ENCODE measurements at places on chromosomes 11 and 22.

GRCh38 chr11:117792241-117792640 lies 4.8 kb downstream of the DSCAML1 start:
- DNase-seq: no peak
- no peaks in the 10 kb centered on the region for H3K4me1 ChIP-seq
- no peak overlapping the region for H3K27ac ChIP-seq
- peaks cover 13% of the 10 kb centered on the region for H3K27me3 ChIP-seq
- no peaks in the 10 kb centered on the region for H3K36me3 ChIP-seq
- no peak overlapping the region for H3K4me3 ChIP-seq

DNA sequence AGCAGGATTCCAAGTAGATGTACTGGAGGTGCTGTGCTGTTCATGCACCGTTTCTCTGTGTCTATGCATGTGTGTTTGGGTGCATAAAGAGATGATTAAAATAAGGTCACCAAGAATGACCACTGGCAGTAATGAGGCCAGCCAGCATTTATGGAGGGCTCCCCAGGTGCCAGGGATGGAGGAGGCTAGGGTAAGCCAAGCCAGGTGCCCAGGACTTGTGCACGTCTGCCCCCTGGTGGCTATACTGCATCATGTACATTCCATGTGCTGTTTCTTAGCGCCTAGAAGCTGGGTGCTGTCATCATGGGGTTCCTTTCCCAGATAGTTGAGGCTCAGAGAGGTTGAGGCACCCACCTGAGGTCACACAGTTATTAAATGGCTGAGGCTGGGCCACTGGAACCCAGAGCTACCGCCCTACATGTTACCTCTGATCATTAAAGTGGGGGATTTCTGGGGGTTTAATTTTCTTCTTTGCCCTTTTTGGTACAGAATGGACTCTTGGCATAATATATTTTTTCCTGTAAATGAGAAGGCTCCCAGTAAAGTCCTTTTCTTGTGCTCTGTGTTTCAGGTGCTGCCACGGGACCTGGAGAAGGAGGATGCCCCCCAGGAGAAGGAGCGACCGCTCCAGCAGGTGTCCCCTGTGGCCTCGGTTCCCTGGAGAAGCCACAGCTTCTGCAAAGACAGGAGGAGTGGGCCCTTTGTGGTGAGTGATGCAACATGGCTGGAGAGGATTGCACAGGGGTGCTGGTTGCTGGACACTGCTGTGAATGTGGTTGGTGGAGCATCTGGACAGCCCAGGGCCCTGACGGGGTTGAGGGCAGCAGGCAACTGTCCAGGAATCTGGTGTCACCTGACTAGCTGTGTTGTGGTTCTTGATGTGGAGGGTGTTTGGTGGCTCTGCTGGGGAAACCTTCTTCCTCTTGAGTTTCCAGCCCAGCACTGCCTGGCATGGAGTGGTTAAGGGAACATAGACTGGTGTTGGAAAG lies 96.4 kb downstream of the KIAA1671 start:
- H3K4me3 ChIP-seq: no peak overlapping the region
- no peaks in the 10 kb centered on the region for H3K4me1 ChIP-seq
- no peaks in the 10 kb centered on the region for H3K27me3 ChIP-seq
- H3K36me3 ChIP-seq: no peaks in the 10 kb centered on the region
- no peak overlapping the region for H3K27ac ChIP-seq

DNA sequence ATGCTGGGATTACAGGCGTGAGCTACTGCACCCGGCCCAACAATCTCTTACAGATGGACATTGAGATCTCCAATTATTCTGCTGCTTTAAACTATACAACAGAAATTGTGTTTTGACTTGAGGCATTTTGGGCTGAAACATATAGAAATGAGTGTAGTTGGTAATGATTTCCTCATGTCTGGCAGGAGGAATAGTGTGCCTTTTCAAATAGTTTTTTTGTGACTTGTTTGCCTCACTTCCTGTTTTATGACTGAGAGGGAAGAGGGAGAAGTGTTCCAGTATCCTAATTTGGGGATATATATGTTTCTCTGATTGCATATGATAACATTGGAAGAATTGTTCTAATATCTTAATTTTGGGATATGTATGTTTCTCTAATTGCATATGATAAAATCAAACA lies 40.2 kb downstream of the EP300 start:
- peaks cover 20% of the 10 kb centered on the region for H3K36me3 ChIP-seq
- no peak overlapping the region for H3K4me3 ChIP-seq
- H3K27ac ChIP-seq: no peak overlapping the region
- H3K4me1 ChIP-seq: no peaks in the 10 kb centered on the region
- DNase-seq: no peak

DNA sequence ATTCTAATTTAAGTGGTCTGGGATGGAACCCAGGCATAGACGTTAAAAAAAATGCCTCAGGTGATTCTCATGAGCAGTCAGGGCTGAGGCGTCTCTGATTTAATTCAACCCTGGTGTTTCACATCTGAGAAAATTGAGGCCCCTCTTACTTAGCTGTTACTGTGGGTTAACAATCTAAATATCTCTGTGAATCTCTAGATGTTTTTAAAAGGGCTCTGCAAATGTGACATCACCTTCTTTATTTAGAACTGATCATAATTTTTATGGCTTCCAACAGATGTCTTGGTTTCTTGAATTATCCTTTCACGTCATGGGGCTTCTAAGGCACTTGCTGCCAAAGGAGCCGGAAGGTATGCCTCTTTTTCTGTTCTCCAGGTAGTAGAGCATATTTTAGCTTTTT lies 76.1 kb upstream of the LIN7C start:
- H3K27me3 ChIP-seq: no peaks in the 10 kb centered on the region
- DNase-seq: no peak
- H3K4me1 ChIP-seq: no peaks in the 10 kb centered on the region
- no peaks in the 10 kb centered on the region for H3K36me3 ChIP-seq
- H3K4me3 ChIP-seq: no peak overlapping the region
- H3K27ac ChIP-seq: no peak overlapping the region

GRCh38 chr11:27166130-27166529 lies 125.5 kb downstream of the BBOX1 start:
- H3K27ac ChIP-seq: no peak overlapping the region
- DNase-seq: no peak
- no peaks in the 10 kb centered on the region for H3K4me1 ChIP-seq
- H3K36me3 ChIP-seq: no peaks in the 10 kb centered on the region

DNA sequence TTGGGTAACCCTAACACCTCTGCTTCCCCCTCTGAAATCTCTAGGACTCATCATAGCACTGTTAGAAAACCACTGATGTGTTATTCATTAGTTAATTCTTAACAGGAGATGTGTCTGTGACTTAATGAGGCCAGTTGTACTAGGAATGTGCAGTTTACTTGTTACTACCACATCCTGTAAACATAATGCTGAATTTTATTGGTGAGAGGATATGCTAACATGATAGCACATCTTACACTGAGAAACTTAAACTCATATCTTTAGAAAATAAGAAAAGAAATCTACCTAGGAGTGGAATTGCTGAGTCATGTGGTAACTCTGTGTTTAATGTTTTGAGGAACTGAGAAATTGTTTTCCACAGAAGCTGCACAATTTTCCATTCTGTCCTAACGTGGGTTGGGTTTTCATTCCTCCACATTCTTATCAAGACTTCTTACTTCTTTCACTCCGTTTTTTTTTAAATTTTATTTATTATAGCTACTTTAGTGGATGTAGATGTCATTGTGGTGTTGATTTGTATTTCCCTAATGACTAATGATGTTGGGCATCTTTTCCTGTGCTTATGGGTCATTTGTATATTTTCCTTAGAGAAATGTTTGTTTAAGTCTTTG lies 33.7 kb downstream of the RNF121 start:
- H3K36me3 ChIP-seq: no peaks in the 10 kb centered on the region
- H3K4me1 ChIP-seq: no peaks in the 10 kb centered on the region
- H3K27ac ChIP-seq: no peak overlapping the region
- H3K4me3 ChIP-seq: no peak overlapping the region

DNA sequence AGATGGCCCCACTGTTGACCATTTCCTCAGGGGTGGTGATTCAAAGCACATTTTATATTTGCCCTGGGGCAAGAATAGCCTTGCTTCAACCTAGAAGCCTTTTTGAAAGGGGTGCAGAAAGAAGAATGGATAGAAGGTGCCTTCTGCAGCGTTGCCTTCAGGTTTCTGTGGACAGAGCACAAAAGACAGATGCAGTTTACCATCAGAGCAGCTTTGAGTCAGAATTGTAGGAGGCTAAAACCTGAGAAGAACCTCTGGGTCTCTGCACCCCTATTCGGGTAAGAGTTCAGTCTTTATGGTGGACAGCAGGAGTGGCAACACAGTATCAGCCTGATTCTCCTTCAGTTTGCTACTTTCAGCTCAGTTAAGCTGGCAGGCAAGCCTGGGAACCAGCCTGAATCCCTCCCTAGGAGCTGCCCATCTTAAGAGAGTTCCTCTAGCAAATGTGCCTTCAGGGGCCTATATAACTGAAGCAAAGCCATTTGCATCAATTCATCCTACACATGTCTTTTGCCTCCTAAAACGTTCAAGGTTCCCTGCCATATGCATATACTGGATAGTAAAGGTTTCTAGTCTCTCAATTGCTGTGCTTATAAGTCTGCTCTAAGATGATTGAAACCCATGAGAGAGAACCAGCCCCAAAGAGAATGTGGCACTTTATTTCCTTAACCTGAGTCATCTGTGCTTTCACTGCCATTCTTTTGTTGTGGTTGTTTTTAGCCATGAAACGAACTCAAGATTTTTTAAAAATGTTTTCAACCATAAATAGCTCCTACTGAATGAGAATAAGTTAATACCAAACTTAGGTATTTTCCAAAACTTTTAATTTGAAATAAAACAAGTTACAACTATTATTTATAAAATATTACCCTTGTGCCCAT lies 123.0 kb downstream of the TRIM44 start:
- DNase-seq: peak; percentile 35
- no peaks in the 10 kb centered on the region for H3K36me3 ChIP-seq
- H3K4me1 ChIP-seq: peaks cover 7% of the 10 kb centered on the region
- no peak overlapping the region for H3K27ac ChIP-seq
- H3K4me3 ChIP-seq: no peak overlapping the region
- H3K27me3 ChIP-seq: no peaks in the 10 kb centered on the region

DNA sequence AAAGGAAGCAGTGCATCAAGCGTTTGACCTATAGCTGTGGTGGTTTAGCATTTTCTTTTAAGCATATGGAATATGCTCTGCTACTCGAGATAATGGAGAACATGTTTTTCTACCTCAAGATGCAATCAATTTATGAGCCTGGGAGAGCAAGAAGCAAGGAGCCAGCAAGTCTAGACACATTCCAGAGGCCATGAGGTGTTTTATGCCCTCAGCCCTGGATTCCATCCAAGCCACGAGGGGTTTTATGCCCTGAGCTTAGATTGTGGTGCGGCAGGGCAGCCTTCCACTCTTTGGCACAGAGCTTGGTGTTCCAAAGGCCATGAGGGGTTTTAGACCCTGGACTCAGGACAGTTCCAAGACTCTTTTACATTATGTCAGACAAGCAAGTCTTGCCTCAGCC lies 11.7 kb upstream of the DNAJB13 start:
- H3K27me3 ChIP-seq: no peaks in the 10 kb centered on the region
- peak; percentile 30 for DNase-seq
- H3K4me1 ChIP-seq: no peaks in the 10 kb centered on the region
- H3K27ac ChIP-seq: no peak overlapping the region
- no peaks in the 10 kb centered on the region for H3K36me3 ChIP-seq

GRCh38 chr11:131664816-131665215 lies 294.4 kb downstream of the NTM start:
- H3K27me3 ChIP-seq: no peaks in the 10 kb centered on the region
- no peaks in the 10 kb centered on the region for H3K36me3 ChIP-seq
- DNase-seq: no peak
- H3K4me3 ChIP-seq: no peak overlapping the region
- no peaks in the 10 kb centered on the region for H3K4me1 ChIP-seq

- no peaks in the 10 kb centered on the region for H3K36me3 ChIP-seq
- no peak for DNase-seq
- H3K27ac ChIP-seq: no peak overlapping the region
- no peaks in the 10 kb centered on the region for H3K27me3 ChIP-seq
Measured at GRCh38 chr11:55658031-55658573, 3.9 kb upstream of the OR4C6 start.

DNA sequence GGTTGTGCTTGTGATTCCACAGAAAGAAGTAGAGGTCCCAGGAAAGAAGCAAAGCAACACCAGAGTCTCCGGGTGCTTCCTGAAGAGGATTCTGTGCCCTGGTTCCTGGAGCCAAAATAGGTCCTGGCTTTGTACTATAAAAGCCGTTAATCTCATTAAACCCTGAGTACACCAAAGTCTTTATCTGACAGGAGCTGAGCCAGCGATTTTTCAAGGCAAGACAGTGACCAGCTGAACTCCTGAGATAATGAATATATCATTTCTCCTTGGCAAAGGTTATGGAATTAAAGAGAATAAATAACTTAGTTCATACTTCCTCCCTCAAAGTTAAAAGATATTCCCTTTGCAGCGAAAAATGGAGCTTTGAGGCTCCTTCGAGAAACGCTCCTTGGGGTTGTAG lies 5.2 kb downstream of the TMEM138 start:
- no peak overlapping the region for H3K4me3 ChIP-seq
- H3K27ac ChIP-seq: no peak overlapping the region
- H3K27me3 ChIP-seq: no peaks in the 10 kb centered on the region
- no peak for DNase-seq

GRCh38 chr11:93492464-93493251 lies 50.5 kb downstream of the SMCO4 start:
- no peaks in the 10 kb centered on the region for H3K4me1 ChIP-seq
- H3K27me3 ChIP-seq: no peaks in the 10 kb centered on the region
- no peak overlapping the region for H3K4me3 ChIP-seq

- H3K4me3 ChIP-seq: no peak overlapping the region
- no peak overlapping the region for H3K27ac ChIP-seq
- no peak for DNase-seq
Measured at GRCh38 chr22:20223421-20224255, 44.5 kb downstream of the RTN4R start.

GRCh38 chr11:26860895-26861294 lies 133.0 kb upstream of the FIBIN start:
- H3K27ac ChIP-seq: no peak overlapping the region
- no peak overlapping the region for H3K4me3 ChIP-seq
- DNase-seq: no peak
- H3K27me3 ChIP-seq: no peaks in the 10 kb centered on the region
- no peaks in the 10 kb centered on the region for H3K4me1 ChIP-seq

- no peaks in the 10 kb centered on the region for H3K36me3 ChIP-seq
- H3K4me1 ChIP-seq: peaks cover 10% of the 10 kb centered on the region
- no peaks in the 10 kb centered on the region for H3K27me3 ChIP-seq
- peak overlapping the region; percentile 90 for H3K27ac ChIP-seq
- peak overlapping the region; percentile 9 for H3K4me3 ChIP-seq
Measured at GRCh38 chr11:130737866-130738431, 178.3 kb downstream of the SNX19 start.

DNA sequence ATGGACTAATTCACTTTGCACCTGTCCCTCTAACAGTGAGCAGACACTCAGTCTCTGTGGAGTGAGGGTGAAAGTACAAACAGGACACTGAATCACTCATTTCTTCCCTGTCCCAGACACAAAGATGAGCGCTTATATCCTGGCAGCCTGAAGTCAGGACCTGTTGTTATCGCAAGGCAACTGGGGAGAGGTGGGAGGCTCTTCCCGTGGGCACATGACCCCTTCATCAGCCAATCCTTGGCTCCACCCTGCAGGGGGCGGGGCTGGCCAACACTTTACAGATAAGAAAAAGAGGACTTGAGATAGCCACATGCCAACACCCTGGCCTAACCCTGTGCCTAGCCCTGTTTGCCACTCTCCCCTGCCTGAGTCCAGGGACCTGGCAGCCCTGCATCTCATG lies 29.5 kb upstream of the TESMIN start:
- DNase-seq: no peak
- no peaks in the 10 kb centered on the region for H3K4me1 ChIP-seq
- peaks cover 29% of the 10 kb centered on the region for H3K36me3 ChIP-seq
- H3K27me3 ChIP-seq: no peaks in the 10 kb centered on the region
